Stimulated activated CD4-positive, alpha-beta T cell treated with anti-CD3 and anti-CD28 coated beads, Interleukin-4, amount 100 ng/mL, for 48 hours (primary cell): ENCODE measurements at places on chromosomes 4 and X.

- DNase-seq, result no peak
Observed at GRCh38 chrX:134543288-134543687, 83.3 kb downstream of the HPRT1 start.

DNA sequence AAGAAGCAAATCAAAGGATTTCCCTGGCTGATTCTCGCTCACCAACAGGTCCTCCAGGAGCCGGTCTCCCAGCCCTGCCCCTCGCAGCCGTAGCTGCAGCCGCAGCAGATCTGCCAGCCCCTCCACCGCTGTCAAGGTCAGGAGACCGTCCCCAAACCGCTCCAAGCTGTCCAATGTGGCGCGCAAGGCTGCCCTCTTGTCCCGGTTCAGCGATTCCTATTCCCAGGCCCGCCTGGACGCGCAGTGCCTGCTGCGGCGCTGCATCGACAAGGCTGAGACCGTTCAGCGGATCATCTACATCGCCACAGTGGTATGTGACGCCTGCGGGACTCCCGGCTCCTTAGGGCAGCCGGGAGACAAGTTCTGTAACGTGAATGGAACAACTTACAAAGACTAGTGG is 25.6 kb downstream of the SPATA18 start:
- DNase-seq, result no peak

- DNase-seq, result no peak
Observed at GRCh38 chrX:120125444-120125843, 9.7 kb upstream of the RHOXF1 start.

DNA sequence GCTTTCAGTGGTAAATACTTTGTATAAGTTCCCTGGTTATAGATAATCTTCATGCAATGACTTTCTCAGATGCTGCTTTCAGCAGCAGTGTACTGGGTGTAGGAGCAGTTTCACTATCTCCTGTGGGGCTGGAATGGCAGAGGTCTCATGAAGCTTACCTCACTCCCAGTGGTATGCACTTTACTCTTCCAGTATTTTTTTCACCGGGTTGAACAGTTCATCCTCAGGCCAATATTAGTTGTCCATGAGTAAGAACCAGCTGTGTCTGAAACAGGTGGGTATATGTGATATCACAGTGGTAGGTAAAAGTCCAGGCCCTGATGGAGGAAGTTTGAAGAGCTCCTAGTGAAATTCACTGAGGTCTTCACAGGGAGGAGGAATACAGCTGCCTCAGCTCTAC is 351.5 kb upstream of the EMCN start:
- no peak for DNase-seq

- DNase-seq, result no peak
Observed at GRCh38 chr4:80454556-80454955, 119.0 kb downstream of the CFAP299 start.

DNA sequence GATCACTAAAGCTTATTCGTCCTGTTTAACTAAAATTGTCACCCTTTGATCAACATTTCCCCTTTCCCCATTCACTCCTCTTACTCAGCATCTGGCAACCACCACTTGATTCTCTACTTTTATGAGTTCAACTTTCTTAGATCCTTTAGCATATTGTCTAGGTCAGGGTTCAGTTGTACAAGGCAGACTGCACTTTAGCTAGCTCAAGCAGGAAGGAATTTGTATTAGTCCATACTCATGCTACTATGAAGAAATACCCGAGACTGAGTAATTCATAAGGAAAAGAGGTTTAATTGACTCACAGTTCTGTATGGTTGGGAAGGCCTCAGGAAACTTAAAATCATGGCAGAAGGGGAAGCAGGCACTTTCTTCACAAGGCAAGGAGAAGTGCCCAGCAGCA is 44.3 kb downstream of the TASL start:
- no peak for DNase-seq

- DNase-seq, result no peak
Observed at GRCh38 chrX:132614297-132614696, 125.5 kb upstream of the MBNL3 start.

GRCh38 chr4:173763389-173763788 is 233.4 kb upstream of the HAND2 start:
- DNase-seq, result no peak

GRCh38 chr4:123603165-123603564 is 206.6 kb downstream of the SPRY1 start:
- DNase-seq, result no peak

DNA sequence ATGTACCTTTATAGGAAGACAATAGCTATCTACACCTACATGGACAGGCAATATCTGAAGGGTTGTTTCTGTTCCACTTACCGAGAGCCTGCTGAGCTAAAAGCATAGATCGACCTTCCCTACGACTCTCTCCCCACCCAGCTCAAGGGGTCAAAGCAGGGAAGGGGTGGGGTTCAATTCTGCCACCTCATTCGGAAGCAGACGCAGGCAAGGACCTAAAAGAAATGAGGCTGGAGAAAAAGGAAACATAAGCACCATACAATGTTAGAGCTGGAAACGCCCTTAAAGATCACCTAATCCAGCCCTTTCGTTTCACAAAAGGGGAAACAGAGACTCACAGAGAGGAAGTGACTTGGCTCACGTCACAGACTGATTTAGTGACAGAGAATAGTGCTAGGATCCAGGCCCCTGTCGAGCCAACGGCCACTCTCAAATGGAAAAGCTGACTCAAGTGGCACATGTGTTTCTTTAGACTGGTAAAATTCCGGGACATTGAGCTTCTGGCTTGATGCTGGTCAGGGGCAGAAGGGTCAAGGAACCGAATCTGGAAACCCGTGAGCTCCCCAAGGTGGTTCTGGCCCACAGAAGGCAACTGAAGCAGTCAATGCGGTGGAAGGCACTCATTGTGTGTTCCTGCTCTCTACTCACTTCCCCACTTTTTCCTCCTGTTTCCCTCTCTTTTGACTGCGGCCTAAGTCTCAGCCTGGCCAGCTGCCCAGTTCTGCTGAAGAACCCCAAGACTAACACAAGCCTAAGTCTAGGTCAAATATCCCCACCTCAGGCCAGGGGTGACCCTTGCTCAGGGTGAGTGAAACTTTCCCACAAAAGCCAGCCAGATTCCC is 7.5 kb downstream of the SEPTIN6 start:
- DNase-seq, result no peak

DNA sequence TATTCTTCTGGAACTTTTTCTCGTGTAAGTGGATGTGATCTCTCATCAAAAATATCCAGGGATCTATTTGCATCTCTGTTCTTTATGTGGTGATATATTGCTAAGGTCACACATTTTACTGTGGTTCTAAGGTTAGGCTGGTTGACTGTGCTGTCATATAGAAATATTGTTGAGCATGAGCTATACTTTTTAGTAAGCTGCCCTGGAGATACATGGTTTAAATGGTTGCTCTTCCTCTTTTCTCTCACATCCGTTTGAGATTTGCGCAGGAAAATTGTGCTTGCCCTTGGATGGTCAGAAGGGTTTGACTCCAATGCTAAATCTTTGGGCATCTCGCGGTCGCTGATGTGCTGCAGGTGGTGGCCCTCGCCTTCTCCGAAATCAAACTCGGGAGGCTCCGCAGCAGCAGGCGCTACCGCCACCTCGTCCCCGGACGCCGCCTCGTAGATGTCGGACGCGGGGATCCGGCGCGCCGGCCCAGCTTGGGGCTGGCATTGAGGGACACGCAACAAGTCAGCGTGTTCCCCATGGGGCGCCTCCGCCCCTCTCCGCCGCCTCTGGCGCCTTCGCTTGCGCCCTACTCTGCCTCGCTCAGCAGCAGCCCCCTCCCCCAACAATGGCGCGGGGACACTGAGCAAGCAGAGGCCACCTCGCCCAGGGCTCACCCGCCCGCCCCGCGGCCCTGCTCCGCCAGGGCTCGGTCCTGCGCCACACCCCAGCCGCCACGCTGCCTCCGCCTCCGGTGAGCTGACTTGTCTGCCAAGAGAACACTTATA is 154.5 kb downstream of the MSN start:
- DNase-seq, result peak; percentile 27

GRCh38 chr4:57640391-57641100 is 530.4 kb upstream of the IGFBP7 start:
- DNase-seq, result no peak
